Brain microvascular endothelial cell (primary cell): ENCODE measurements at places on chromosomes 3 and 15.

GRCh38 chr3:172595664-172596393, 72.6 kb upstream of the TNFSF10 start:
- peak; percentile 23 for DNase-seq

- DNase-seq: no peak
Observed at GRCh38 chr3:12536423-12536822, 8.9 kb downstream of the MKRN2OS start.

GRCh38 chr3:36686516-36686915, 77.8 kb downstream of the DCLK3 start:
- no peak for DNase-seq

DNA sequence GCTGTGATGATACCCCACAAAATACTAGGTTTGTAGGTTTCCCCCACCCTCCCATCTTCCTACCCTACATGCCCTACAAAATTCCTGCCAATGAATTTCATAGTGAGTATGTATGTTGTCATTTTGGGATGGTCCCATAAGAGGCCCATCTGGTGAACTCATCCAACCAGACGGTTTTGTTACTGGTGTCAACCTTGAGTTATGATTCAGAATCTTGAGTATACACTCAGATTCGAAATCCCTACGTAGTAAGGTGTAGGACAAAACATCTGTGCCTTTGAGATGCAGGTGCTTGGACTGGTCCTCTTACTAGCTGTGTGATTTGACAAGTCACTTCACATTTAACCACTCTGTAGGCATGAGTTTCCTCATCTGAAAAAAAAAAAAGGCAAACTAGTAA, 3.6 kb downstream of the SIAH2 start:
- no peak for DNase-seq

DNA sequence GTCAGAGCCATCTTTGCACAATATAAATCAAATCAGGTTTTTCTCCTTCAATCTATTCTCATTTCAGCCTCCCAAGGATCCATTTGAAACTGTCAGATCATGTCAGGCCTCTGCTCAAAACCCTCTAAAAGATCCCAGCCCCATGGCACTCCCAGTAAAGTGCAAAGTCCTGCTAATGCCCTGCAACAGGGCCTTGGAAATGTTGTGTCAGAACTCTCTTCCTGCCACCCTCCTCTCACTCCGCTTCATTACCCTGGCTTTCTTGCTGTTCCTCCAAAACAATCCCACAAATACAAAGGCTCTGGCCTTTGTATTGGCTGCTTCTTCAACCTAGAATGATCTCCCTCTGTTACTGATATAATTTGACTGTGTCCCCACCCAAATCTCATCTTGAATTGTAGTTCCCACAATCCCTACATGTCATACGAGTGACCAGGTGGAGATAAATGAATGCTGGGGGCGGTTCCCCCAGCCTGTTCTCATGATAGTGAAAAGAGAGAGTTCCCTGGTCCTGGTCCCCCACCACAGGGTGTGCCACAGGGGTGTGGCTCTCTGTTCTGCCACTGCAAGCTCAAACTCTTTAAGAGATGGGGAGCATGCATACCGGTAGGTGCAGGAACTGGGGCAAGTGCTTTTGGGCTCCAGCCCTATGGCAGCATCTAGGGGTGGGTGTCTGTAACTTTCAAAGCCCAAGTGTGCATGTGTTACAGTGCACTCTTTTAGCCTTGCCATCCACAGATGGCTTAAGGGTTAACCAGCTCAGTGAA, 22.9 kb upstream of the TRA2B start:
- DNase-seq: no peak

DNA sequence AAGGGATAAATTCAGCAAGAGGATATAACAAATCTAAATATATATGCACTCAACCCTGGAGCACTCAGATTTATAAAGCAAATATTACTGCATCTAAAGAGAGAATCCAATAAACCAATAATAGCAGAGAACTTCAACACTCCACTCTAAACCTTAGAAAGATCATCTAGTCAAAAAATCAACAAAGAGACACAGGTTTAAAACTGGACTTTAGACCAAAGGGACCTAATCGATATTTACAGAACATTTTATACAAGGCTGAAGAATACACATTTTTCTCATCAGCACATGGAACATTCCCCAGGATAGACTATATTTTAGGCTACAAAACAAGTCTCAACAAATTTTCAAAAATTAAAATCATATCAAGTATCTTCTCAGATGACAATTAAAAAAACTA, 379.0 kb downstream of the GBE1 start:
- DNase-seq: no peak

GRCh38 chr3:197599089-197599765, 43.5 kb upstream of the BDH1 start:
- peak; percentile 82 for DNase-seq

DNA sequence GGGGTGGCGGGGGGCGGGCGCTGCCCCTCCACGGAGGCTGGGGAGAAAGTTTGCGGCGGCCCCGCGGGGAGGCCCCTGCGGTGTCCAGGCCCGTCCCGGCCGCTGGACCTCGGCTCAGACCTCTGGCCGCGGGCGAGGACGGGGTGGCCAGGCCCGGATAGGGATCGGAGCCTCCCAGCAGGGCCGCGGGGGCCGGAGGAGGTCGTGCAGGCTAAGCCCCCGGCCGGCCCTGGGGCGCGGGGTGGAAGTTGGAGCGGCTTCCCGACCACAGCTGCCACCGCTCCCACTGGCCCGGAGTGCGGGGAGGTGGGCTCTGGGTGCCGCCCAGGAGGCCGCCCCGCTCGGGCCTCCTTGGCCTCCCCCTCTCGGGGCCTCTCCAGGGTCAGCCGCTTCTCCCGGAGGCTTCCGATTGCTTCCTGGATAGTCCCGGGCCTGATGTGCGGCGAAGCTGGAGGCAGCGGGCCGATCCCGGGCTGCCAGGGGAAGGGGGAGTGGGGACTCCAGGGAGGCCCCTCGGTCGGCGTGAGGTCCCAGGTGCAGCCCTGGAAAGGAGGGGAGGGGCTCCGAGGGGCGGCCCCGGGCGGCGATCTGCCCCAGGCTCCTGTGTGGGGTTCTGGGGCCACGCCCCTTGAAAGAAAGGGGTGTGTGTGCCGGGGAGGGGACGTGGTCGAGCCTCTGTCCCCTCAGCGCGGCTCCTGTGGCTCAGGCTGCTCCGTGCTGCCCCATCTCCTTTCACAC, 907 bp downstream of the PLXNA1 start:
- no peak for DNase-seq

DNA sequence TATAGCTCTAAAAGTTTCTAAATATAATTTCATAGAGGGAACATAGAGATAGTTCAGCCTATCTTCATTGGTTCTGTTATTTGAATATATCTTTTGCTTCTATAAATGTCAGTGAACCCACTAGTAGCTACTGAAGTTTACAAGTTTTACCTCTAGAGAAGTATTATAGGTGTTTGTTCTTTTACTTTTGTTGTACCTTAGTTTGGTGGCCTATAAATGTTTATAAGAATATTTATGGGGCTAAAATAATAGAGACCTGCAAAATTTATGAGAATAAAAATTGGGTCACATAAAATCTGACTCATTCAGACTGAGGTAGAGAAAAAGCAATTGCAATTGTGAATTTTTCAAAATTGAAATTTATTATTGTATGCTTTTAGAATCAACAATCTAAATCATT, 162.6 kb downstream of the SERPINI1 start:
- DNase-seq: no peak

GRCh38 chr15:50219820-50220219, 37.8 kb downstream of the SLC27A2 start:
- DNase-seq: no peak

DNA sequence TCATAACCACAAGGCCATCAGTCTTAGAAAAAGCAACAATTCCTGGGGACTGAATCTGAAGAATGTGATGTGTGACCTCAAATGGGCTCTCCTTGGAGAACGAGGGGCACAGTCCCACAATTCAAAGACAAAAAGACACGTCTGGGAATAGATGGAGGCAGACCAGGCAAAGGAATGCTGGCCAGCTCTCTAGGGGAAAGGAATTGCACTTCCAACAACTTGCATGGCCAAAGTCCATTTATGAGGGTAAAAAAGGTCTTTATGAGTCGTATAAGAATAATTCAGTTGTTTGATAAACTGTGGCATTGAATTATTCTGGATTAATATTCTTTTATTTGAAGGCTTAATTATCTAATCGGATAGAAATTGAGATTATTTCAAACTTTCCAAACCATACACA, 180.5 kb upstream of the FEZF2 start:
- DNase-seq: no peak

DNA sequence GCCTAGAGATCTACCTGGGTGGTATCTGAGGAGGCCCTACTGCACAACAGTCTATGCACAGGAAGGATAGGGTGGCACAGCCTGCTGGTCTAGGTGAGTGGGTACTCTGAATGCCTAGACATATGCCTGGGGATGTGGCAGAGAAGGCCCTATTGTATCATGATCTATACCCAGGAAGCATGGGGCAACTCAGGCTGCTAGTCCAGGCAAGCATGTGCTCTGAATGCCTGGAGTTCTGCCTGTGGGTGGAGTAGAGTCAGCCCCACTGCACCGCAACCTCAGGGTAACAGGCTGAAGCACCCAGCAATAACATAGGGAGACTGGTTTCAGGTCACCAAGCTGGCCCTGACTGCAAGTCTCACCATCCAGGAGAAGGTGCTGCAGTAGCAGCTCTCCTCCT, 224.7 kb downstream of the MFSD1 start:
- DNase-seq: no peak

DNA sequence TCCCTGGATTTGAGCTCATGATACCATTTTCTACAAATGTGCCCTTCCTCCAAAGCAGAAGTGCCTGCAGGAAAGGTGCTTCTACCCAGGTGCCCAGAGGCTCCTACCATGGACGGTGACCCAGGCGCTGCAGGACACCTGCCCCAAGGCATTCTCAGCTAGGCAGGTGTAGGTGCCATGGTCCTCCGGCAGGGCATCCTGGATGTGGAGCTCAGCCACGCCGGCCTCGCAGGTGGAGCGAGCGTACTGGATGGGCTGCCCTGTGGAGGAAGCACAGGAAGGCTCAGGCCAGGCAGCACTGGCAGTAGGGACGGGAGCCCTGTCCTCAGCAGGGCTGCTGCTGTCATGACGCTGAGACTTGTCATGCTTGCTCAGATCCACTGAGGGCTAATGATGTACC, 137.2 kb upstream of the HACD2 start:
- DNase-seq: no peak

- no peak for DNase-seq
Observed at GRCh38 chr3:45499529-45499928, 95.0 kb upstream of the LIMD1 start.

DNA sequence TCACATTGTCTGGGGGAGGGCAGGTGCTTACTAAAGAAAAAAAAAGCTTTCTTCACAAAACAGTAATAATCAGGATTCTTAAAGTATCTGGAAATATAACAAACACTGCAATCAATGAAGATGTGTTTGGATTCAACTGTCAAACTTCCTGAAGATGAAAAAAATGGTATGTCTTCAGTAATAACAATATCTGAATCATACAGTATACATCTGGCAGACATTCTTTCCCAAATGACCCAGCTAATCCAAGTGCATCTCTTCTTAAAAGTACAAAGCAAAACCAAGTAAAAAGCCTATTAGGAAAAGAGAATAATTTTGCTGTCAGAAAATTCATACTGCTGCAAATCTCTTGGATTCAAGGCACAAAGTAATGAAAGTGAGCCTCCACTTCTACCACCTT, 145.0 kb upstream of the MCTP2 start:
- DNase-seq: no peak
